ENCODE measurements at places on chromosomes 2 and 18.

DNA sequence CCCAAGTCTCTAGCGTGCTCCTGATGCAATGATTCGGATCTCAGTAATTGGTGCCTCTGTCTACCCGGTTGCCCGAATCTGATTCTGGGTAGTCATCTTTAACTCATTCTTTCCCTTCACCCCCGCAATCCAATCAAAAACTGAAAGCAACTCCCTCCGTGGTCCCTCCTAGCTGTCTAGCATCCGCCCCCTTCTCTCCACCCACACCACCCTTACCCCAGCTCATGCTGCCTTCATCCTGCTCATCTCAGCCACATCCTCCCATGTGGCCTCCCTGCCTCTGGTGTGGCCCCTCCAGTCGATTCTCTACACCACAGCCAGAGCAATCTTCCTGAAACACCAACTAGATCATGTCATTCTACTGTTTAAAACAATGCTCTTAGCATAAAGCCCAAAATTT is 62.3 kb downstream of the TTC32 start:
- DNase-seq: no peak

DNA sequence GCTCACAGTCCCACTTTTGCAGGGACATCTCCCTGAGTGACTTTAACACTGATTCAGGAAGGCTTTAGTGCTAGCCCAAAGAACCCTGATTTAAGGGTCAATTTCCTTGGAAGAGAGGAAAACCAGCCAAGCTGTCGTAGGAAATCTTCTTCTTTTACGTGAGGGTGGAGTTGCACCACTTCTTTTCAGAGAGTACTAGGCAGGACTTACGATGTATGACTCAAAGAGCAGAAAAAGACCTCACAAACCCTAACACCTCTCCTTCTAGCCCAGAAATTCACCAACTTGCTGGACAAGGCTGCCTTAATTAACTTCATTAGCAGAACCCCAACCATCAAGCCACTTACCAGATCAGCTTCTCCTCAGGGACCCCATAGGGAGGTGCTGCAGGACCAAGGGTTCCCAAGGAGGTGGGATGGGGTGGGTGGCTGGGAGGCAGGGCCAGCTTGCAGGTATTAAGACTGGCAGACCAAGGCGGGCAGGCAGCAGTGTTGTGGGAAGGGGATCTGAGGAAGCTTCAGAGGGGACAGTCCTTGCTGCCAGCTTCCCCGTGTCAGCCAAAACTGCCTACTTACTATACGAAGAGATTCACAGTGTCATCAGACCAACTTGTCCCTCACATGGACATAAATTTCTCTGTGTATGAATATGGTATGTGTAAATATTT is 6.7 kb downstream of the SERPINB2 start:
- no peak for DNase-seq

- DNase-seq: peak; percentile 72
Observed at GRCh38 chr2:47655563-47655880, 127.4 kb upstream of the MSH6 start.

- DNase-seq: no peak
Observed at GRCh38 chr18:70415823-70416488, 127.1 kb downstream of the SOCS6 start.

DNA sequence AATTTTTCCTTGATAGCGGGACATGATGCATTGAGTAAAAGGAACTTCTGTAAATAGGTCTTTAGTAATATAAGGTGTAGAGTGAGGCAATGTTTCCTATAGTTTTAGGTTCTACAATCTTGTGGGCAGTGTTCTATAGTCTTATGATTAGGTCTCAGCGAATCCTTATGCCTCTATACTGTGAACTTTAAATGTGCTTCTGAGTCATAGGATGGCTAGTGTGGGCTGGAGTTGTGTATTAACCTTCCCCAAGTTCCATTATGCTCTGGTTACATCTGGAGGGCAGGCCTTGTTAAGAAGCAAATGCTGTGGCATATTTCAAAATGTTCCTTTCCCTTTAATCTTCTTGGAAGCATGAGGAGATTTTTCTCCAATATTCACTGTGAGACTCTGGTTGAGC is 73.5 kb downstream of the ROCK2 start:
- DNase-seq: no peak

DNA sequence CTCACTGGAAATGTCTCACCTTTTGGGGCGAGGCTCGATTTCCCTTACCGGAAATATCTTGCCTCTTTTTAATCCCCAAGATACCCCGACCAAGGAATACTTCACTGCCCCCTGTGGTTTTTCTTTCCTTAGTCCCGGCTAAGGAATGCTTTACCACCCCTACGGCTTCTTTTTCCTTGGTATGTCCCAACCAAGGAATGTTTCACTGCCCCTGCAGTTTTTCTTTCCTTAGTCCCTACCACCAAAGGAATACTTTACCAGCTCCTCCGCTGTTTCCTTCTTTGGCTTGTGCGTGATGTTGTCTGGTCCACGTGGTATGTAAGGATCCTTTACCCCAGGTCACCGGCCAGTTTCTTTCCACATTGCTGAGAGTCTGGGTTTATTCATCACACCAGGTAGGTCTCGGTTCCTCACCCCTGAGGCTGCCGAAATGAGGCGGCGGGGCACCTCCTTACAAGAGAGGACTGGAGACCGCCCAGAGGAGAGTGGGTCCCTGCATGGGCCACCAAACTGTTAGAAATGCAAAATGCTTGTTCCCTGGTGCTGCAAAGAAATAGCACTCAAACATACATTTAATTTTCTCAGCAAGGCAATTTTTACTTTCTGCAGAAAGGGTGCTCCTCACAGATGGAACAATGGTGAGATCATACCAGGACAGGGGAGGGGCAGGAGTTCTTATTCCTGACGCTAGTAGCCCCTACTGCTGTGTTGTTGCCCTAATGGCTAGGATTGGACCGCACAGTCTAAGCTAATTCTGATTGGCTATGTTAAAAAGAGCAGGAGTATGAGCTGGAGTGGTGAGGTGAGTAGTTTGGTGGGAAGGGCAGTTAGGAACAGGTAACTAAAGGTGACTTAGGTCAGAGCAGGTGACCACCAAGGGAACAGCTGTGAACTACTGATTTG is 33.4 kb upstream of the CLASP1 start:
- no peak for DNase-seq

DNA sequence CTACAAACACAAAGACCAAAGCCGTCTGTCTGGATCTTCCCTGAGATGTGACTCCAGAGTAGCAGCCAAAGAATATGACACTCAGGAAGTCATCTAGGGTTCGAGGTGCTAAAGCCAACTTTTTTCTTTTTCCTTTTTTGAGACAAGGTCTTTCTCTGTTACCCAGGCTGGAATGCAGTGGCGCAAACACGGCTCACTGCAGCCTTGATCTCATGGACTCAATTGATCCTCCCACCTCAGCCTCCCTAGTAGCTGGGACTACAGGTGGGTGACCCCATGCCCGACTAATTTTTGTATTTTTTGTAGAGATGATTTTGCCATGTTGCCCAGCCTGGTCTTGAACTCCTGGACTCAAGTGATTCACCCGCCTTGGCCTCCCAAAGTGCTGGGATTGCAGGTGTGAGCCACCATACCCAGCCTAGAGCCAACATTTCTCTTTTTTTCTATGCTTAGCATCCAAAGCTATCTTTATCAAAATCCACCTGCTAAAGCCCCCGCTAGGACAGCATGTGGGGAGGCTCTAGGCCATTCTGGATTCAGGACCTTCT is 92.8 kb downstream of the TMEM17 start:
- no peak for DNase-seq

DNA sequence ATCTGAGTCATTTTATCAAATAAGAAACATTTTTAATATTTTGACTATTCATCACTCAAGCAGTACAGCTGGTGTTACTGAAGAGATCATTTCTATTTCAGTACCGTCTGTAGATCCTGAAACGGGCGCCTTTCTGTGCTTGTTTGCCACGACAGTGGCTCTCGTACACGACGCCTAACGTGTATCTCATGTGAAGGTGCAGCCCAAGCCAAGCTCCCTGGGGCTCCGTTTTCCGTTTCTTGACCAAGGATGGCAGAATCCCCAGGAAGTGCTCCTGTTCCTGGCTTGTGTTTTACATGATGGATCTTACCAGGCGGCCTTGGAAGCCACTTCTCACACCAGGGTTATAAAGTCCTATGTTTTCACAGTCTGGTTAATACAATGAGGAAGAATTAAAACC is 320.6 kb downstream of the GBX2 start:
- no peak for DNase-seq

DNA sequence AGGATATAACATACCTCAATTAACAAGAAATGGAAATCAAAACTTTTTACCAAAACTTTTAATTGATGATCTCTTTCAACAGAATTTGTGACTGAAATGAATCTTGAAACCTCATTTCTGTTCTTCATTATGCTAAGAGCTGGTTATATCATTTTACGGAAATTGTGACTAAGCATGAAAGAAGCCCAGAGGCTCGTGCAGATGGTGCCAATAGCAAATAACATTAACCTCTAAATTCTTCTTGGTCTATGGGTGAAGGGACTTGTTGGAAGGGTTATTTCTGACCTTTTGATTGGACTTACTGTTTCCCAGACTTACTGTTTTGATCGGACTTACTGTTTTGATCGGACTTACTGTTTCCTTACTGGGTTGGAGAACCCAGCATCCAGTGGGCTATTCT is 435.6 kb downstream of the TDRD15 start:
- DNase-seq: no peak

DNA sequence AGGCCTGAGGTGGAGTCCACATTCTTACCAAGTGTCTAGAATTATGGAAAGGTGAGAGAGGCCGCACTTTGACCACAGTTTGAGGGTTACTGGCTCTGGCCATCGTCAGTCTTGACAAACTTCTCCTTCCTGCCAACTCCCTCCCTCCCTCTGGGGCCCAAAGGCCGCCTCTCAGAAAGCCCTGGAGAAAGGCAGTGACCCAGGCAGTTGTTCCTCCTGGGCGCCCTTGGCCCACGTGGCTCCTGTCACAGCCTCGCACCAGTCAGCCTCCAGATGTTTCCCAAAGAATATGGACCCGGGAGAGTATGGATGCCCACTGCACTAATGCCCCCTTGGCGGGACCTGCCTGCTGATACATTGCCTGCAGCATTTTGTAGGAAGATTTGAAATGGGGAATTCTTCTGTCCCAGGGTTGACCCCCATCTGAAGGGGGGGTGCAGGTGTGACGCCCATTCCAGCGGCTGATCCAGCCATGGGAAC is 61.7 kb downstream of the ASB1 start:
- no peak for DNase-seq

DNA sequence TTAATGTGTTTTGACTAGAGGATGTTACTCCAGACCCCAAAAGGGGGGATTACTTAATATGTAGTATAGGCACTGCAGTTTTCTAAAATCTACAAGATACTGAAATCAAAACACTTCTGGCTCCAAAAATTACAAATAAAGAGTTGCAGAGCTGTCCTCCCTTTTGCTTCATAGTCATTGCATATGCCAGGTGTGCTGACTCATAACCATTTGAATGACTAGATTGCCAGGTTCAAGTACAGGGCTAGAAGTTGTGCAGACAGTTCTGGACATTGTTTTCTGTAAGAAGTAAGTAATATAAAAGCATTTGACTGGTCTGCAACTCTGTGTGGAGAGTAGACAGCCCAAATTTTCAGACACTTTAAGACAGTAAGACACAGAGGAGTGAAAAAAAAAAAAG is 6.7 kb downstream of the CWC22 start:
- DNase-seq: no peak

DNA sequence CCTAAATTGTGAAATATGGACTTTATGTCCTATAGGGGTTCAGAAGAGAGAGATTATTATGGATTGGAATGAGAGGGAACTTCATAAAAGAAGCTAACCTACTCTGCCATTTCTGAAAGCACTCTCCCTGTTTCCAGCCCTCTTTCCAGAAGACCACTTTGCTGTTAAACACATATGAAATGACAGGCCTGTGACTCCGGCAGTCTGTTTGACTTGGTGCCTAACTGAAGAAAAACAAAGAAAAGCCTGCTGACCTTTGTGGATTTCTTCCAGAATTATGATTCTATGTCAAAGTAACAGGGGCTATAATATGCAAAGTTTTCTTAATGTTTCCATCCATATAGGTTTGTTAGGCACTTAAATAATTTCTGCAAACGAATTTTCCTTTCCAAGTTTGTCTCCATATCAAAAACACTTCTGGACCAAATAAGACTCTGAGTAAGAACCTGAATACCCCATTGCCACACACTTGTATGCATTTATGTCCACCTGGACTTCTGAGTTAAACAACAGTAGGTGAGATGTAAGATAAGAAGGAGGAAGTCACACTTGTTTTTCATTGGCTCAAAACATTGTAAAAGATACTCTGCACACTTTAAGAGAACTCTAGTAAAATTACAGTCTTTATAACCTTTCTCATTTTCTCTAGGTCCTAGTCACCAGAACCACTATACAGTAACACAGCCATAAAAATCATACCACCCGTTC is 111.7 kb downstream of the PIEZO2 start:
- DNase-seq: no peak

DNA sequence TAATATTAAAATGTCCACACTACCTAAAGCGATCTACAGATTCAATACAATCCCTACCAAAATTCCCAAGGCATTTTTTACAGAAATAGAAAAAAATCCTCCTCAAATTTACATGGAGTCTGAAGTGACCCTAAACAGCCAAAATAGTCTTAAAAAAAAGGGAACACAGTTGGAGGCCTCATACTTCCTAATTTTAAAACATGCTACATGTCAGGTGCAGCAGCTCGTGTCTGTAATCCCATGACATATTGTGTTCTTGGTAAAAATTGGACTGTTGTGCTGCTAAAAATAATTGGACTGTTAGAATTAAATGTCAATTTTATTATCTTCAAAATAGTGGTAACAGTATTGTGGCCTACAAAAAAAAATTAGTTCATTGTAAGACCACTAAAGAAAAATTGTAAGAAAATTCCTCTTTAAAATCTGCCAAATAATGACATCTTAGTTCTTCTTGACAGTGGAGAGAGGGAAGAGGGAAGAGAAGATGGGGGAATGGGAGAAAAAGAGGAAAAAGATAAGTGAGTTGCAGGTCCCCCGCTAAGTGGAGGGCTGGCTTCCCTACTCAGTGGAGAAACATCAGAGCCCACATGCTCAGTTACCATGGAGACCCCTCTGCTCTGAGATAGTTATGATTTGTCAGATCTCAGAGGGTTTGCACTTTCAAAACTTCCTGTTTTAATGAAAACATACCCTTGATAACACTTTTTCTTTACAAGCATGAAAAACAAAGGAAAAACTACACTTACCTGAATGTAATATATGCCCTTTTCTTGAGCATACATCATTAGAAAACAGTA is 46.5 kb downstream of the UNC50 start:
- DNase-seq: no peak
